ENCODE measurements at places on chromosomes 1 and 21. TPM values are rescaled to one million over a fixed set of nuclear protein-coding genes. Genes with fewer than 3 reads are reported as not detected.

- no peak for DNase-seq
These were observed 56.8 kb downstream of the KCNAB2 start for GRCh38 chr1:6102532-6102845.

DNA sequence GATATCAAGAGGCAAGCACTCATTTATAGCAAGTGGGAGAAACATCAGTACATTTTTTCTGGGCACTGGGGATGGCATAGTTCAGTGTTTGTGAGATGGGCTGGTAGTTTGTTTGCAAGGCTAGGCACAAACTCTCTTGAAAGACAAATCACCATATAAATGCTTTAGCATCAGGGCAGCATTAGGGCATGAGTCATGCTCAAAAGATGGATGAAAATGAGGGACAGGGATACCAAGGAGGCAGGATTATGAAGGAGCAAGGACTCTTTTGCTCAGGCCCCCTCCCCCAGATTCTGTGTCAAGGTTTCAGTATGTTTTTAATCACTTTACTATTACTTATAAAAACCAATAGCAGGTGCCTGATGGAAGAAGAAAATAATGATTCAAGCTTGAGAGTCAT is 43.9 kb upstream of the CAMK1G start:
- DNase-seq: no peak

DNA sequence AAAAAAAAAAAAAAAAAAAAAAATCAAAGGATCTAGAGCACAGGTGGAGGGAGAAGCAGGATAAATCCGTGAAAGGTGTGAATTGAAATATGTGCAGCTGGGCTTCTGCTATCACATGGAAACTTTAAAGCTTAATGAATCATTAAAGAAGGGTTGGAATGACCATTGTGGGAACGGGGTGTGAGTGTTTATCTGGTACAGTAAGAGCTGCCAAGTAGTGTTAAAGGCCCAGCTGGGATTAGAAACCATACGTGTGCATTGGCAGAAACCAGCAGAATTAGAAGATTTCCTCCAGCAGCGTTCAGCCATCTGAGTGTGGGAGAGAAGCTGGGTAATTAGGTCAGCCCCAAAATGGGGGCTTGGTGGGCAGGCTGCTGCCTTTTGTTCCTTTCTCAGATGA is 13.5 kb downstream of the FALEC start:
- peak; percentile 94 for DNase-seq

- DNase-seq: no peak
These were observed 1.2 kb downstream of the RSRP1 start for GRCh38 chr1:25245809-25246599.

- no peak for DNase-seq
These were observed 33.3 kb downstream of the PIK3CD start for GRCh38 chr1:9684801-9685200.

DNA sequence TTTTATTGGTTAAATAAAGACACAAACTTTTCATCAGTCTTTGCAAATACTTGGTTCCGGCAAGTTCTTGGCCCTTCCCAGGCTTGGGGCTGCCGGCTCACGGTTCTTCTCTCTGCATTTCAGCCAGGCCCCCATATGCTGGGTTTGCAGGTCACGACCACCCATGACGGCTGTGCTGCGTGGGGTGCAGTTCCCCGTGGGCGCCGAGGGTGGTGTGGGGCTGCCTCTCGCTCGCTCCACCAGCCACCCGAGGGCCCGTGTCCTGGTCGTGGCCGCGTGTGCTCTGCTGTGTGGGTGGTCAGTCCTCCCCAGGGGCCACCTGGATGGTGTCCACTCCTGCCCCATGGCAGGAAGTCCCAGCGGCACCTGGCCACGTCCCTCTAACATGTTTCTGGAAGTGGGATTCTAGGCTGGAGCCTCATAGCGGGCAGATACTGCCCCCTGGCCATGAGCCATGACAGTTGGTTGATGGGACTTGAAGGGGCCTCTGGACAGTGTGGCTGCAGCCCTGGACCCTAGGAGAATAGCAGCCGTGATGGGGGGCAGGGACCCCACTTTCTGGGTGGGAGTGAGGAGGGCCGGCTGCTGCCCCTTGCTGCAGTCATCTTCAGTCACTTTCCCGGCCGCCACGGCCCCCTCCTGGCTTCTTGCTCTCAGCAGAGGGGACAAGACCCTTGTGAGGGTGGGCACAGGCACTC is 46.3 kb downstream of the SKI start:
- DNase-seq: no peak

GRCh38 chr1:24560361-24560760 is 4.5 kb downstream of the NCMAP start:
- no peak for DNase-seq

- no peak for DNase-seq
These were observed 17.0 kb upstream of the CAPN8 start for GRCh38 chr1:223682502-223682901.

DNA sequence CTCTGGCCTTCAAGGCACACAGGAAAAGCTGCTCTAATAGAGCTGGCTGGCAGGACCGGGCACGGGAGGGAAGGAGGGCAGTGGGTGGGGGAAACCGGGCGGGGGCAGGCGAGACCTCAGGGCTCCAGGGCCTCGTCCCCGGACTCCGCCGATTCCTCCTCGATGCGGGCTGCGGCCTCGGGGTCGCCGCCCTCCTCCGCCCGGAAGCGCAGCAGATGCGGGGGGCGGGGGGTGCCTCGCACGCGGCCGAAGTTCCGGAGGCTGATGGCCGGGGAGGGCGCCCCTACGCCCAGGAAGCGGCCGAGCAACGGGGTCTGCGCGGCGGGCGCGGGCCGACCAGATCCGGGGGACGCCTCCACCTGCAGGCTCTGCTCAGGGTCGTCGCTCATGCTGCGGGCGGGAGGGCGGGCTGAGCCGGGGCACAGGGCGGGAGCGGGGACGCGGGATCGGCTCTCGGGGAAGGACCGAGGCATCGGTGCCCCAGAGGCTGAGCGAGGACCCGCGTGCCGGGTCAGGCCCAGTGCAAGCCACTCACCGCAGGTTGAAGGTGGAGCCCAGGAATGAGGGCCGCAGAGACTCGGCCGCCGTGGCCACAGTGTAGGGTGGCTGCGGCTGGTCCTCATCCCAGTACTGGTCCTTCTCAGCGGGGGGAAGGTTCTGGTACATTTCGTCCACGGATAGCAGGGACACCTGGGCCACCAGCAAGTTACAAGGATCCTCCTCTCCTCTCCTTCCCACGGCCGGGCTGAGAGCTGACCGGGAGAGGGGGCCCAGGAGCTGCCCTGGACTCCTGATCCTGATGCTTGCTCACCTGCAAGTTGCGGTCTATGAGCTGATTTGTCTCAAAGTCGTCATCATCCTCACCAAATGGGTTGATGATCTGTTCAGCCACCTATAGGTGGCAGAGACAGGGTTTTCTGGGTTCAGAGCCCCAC is 3.6 kb downstream of the BEST4 start:
- DNase-seq: no peak

DNA sequence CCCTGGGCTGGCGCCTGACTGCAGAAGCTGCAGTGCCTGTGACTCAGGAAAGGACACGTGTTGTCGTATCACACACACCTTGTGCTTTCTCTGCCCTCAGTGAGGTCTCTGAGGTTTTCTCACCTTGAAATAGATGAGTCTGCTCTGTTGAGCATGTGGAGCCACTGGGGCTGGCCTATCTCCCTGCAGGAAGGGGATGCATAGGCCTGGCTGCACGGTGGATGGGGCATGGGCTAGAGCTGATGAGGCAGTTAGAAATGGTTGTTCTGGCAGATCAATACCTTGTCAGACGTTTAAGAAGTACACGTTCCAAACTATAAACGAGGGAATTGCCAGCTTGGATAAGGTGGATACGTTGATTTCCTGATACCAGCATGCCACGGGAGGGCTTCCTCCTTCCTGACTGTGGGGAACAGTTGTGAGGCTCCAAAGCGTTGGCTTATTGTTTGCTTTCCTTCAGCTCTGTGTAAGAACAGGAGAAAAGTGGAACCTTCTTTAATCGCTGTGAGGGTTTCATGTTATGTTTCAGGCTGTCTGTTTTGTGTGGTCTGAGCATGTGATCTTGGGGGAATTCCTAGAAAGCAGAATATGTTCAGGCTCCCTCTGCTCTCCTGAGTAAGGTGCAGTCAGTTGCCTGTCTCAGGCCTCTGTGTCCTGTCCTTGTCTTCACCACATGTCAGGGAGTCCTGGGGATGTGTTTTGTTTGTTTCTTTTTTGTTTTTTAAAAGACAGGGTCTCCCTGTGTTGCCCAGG is 44.8 kb downstream of the PCNT start:
- DNase-seq: no peak

DNA sequence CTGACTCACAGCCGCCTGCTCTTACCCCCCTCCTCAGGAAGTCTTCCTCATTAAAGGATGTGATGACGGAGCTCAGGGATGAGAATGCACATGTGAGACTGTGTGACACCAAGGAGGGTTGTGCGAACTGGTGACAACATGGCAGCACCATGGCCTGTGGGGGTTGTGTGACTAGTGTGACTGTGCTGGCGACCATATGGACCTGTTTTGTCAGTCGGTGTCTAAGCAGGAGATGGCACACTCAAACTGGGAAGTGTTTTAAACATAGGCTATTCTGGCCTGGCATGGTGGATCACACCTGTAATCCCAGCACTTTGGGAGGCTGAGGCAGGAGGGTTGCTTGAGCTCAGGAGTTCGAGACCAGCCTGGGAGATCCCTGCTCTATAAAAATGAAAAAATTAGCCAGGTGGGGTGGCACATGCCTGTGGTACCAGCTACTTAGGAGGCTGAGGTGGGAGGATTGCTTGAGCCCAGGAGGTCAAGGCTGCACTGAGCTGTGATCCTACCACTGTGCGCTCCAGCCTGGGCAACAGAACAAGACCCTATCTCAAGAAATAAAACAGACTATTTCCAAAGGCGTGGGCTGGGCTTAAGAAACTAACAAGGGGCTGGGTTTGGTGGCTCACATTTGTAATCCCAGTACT is 7.4 kb downstream of the TRNP1 start:
- peak; percentile 71 for DNase-seq

GRCh38 chr1:101079341-101079740 is 53.8 kb upstream of the DPH5 start:
- DNase-seq: no peak

GRCh38 chr1:17908945-17909344 is 153.8 kb downstream of the ACTL8 start:
- DNase-seq: no peak

- no peak for DNase-seq
These were observed 18.1 kb downstream of the CITED4 start for GRCh38 chr1:40844079-40844478.

DNA sequence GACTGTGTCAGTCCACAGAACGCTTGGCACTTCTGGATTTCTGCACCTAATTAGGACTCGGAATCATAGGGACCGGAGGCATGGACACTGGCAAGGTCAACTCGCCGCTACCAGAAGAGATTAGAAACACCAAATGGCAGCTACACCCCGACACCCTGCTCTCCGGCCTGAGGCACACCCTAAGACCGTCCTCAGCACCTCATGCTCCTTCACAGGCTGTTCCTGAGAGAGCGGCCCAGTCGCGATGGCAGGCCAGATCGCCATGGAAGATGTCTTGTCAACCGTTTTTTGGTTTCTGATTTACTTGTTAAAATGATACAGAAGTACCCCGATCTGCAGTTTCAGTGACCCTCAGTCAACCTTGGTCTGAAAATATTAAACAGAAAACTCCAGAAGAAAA is 46.8 kb downstream of the NPHP4 start:
- no peak for DNase-seq

ACTN2 gene
- 0.99 TPM for total RNA-seq

PM20D1 gene
- total RNA-seq: not detected

AADACL3 gene
- total RNA-seq: not detected

SLFNL1 gene
- 0.14 TPM for total RNA-seq

ECE1 gene
- 172 TPM for total RNA-seq

CRABP2 gene
- total RNA-seq: 278 TPM

PRKAA2 gene
- 2.4 TPM for total RNA-seq

NRIP1 gene
- total RNA-seq: 55.5 TPM

TAS1R1 gene
- not detected for total RNA-seq

RGSL1 gene
- not detected for total RNA-seq

SLC16A4 gene
- total RNA-seq: 14.8 TPM

Measured in astrocyte (in vitro differentiated cells and primary cell).